CD4-positive, alpha-beta T cell treated with Interleukin-15 for 4 hours (primary cell): ENCODE measurements at places on chromosomes 7 and 10.

GRCh38 chr10:75100764-75101291, 10.6 kb upstream of the SAMD8 start:
- no peak for DNase-seq

DNA sequence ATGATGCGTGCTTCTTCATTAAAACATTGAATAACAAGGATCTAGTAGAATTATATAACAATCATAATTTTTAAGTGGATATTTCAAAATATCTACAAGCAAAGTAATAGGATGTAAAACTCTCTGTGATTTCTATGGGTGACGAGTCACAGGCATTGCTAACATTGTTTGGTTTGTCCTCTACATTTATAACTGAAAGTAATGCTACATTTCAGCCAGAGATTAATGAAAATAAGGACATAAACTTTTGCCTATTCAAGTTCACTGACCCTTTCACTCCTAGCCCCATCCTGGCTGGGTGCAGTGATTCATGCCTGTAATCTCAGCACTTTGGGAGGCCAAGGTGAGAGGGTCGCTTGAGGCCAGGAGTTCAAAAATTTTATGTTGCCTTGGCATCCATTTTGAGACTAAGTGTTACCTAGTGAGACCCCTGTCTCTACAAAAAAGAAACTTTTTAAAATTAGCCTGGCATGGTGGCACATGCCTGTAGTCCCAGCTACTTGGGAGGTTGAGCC, 38.4 kb upstream of the HSPA12A start:
- DNase-seq = no peak

- DNase-seq = no peak
Observed at GRCh38 chr7:101942603-101943210, 125.3 kb downstream of the CUX1 start.

DNA sequence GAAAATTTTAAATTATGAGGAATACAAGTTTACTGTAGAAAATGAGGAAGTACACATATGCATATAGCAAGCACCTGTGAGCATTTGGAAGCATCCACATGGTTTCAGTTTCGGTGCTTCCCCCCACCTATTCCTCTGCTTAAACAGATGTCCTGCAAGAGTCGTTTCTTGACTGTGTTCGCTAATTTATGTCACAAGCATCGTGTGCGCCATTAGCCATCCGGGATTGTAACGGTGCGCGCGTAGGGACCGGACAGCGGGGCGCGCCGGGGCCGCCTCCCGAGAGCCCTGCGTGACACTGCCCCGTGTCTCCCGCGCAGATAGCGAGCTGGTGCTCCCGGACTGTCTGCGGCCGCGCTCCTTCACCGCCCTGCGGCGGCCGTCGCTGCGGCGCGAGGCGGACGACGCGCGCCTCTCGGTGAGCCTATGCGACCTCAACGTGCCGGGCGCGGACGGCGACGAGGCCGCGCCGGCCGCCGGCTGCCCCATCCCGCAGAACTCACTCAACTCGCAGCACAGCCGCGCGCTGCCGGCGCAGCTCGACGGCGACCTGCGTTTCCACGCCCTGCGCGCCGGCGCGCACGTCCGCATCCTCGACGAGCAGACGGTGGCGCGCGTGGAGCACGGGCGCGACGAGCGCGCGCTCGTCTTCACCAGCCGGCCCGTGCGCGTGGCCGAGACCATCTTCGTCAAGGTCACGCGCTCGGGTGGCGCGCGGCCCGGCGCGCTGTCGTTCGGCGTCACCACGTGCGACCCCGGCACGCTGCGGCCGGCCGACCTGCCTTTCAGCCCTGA, 90.9 kb downstream of the NEURL1 start:
- peak; percentile 83 for DNase-seq

- DNase-seq = no peak
Observed at GRCh38 chr7:75953931-75954330, 39.0 kb downstream of the POR start.

GRCh38 chr10:31051703-31052102, 20.0 kb upstream of the ZNF438 start:
- DNase-seq = no peak
